ENCODE measurements at places on chromosomes 2 and 18. TPM values are rescaled to one million over a fixed set of nuclear protein-coding genes. Genes with fewer than 3 reads are reported as not detected.
A peak's percentile ranks its signal among the peaks of the same experiment; 100 is the strongest.

GRCh38 chr2:218851286-218851685 is 8.3 kb upstream of the WNT6 start:
- no peak for DNase-seq

- no peak for DNase-seq
These were observed 121.8 kb upstream of the TMEM200C start for GRCh38 chr18:6017171-6017570.

NYAP2 gene
- not detected for total RNA-seq

DNA sequence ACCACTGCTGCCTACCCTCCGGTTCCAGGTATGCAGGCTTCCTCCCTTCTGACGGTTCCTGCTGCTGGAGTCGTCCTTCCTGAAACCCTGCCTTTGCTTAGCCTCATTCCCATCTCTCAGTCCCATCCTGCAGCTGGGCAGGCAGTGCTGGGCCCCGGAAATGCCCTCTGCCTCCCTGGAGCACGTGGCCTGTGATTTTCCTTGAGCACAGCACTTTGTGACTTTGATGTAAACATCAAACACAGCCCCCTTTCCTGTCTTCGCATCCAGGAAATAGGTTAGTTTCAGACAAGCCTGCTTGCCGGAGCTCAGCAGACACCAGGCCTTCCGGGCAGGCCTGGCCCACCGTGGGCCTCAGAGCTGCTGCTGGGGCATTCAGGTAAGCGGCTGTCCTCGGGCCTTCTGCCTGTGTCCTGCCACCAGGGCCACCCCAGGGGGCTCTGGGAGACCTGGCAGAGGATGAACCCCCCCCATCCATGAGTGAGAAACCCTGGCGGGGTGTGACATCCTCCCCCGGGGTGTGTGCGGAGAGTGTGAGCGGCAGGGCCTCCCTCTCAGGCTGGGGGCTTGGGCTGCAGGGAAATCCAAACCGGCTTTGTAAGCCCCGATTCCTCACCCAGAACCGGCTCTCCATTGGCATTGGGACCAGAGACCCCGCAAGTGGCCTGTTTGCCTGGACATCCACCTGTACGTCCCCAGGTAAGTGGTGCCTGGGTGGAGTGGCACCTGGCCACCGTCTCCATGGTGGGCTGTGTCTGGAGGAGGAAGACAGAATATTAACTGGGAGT is at the start of gene ZAP70:
ZAP70 (plus strand) TSS at position 281 of the 788 bp plus-strand sequence. CDS start 10,461 bp downstream, outside the sequence.
- no peak for DNase-seq

GRCh38 chr2:85503851-85504777 is 34.9 kb upstream of the MAT2A start:
- no peak for DNase-seq

DNA sequence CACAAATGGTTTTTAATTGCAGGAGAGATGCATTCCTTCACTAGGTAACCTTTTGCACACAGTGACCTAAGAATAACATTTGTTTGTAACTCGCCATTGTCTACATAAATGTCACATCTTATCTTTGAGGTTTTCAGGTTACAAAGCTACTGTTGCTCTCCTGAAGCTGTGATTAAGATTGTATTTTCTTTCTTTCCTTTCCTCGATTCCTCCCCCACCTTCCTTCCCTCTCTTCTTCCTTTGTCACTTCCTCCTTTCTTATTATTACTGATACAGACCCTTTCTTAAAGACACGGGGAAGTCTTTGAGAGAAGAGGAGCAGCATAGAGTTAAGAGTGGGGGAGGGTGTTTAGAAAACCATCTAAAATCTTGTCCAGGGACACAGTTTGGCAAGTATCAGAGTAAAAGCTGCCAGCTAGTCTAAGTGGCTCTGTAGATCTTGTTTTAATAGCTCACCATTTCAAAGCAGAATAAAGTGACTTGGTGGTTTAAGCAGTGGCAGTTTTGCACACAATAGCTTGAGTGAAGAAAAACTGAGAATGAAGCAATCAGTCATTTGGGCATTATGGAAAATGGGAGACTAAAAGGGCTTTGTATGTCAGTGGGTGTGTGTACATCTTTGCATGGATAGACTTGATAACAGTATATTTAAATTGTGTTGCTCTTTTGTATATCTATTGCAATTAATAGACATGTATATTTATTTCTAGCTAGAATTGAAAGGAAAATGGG is 10.9 kb downstream of the CERS6 start:
- DNase-seq: no peak

DSC1 gene
- 8.0 TPM for total RNA-seq

DNA sequence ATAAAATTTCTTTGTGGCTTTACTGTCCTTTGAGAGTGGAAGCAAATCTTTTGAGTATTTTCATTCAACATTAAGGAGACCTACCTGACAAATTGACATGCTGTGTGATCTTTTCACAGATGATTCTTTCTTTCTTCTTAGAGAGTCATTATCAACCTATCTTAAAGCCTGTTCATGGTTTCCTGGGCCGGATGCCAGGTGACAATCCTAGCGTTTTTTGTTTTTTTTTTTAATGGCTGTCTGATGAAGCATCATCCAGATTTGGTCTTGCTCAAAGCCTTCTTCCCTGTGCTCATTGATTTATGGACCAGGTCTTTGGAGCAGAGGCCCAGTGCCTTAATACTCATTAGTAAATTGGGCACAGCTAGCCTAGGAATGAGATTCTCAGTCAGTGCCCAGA is 9.8 kb upstream of the MGAT5 start:
- no peak for DNase-seq

DNA sequence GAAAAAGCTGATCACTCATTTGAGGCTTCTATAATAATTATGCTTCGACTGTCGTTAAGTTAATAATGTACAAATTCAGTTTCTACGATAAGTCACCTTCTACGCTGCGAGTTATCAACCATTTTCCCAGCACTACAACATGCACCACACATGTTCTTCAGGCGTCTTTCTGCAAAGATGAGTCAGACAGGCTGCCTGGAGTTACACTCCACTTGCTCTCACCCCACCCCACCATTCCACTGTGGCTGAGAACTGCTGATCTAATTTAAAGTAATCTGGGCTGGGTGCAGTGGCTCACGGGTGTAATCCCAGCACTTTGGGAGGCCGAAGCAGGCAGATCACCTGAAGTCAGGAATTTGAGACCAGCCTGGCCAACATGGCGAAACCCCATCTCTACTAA is 218.6 kb downstream of the DYM start:
- no peak for DNase-seq

TNS1 gene
- total RNA-seq: 734 TPM

OTOF gene
- 0.10 TPM for total RNA-seq

DNA sequence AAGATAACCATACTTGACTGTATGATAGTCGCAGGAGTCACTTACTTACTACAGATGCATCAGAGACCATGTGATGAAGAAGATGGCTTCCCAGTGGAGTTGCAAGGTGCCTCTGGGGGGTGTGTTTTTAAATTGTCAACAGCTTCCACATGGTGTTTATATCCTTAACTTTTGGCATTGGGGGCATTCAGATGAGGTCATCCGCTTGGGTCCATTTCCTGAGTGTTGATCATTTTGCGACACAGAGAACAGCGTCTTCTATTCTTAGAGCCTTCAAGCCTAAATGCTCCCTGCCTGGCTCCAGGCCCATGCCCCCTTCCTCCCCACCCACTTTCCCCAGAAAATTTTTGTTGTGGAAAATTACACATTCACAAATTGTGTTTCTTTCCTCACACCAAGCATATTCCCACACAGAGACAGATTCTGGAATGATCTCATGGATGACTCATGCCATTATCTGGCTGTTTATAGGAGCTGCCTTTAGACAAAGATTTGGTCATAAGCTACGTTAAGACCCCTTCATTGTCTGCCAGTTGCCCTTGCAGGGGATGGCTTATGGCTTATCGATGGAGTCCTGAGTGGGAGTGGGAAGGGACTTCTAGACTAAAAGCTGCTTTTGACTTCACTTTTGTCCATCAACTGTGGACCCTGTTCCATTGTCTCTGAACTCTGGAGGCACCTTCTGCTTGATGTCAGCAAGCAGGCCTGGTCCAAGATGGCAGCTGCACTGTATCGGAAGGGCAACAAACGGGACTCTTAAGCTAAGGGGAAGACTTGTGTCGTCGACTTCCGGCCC is 91.8 kb downstream of the CABLES1 start:
- DNase-seq: peak; percentile 57

- DNase-seq: no peak
These were observed 84.1 kb downstream of the NDUFA10 start for GRCh38 chr2:239940861-239941570.

DNA sequence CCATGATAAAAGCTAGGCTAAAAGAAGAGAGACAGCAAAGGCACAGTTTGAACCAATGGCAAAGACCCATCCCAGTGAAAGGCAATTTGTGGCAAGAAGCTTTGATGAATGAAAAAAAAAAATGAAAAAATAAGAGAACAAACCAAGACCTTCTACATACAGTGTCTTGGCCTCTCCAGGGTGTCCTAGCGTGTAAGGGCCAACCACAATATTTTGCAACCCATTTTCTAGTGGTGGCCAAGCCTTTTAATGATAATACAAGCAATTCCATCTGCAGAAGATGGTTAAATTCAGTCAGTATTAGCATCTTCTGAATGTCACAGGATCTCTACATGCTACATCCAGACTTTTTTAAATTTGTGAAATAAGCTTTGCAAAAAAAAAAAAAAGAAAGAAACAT is 270.4 kb downstream of the LRATD1 start:
- no peak for DNase-seq

TFCP2L1 gene
- total RNA-seq: 0.02 TPM

DNA sequence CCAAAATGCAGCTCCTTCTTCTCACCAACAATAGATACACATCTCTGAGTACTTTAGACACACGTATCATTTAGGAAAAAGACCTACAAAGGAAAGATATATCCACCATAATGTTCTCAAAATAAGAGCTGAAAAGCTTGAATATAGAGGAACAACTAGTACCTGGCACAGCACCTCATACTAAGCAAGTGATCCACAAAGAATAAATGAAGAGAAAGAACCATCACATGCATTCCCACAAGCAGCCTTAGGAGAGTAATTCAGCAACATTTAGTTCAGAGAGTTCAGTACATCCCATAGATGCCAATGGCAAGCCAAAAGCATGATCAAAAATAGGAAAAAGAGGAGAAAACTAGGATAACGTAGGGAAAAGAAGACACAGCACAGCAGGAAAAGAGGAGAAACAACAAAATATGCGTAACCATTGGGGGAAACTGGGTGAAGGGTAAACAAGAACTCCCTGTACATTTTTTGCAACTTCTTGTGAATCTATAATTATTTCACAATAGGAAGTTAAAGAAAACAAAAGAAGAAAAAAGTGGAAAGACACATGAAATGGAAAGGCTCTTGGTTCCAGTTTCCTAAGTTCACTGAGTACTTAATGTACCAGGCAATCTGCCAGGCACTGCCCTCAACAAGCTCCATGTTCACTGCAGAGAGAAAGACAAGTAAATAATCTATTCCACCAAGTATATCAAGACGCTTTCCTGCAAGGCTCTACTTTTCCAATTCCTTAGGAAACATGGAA is 22.3 kb downstream of the CLASP1 start:
- DNase-seq: no peak

GRCh38 chr2:172370821-172371455 is 56.4 kb upstream of the ITGA6 start:
- no peak for DNase-seq

- no peak for DNase-seq
These were observed 135.0 kb downstream of the SCG2 start for GRCh38 chr2:223467196-223467595.

GRCh38 chr2:10879159-10879558 is 32.6 kb upstream of the KCNF1 start:
- no peak for DNase-seq

GRCh38 chr2:122209377-122209776 is 453.9 kb downstream of the TSN start:
- no peak for DNase-seq

ABHD1 gene
- 2.6 TPM for total RNA-seq

SATB2 gene
- 1.1 TPM for total RNA-seq

TLX2 gene
- total RNA-seq: not detected

- DNase-seq: peak; percentile 51
These were observed 53.9 kb upstream of the CTAGE1 start for GRCh38 chr18:22471546-22472131.

Data from heart right ventricle (tissue), 16 donors.